ENCODE measurements at places on chromosomes 5 and 9. TPM values are rescaled to one million over a fixed set of nuclear protein-coding genes. Genes with fewer than 3 reads are reported as not detected.

Gene LHFPL2
- total RNA-seq = 17.9 TPM

Gene ZNF366
- not detected for total RNA-seq

Gene UGT3A2
- 0.86 TPM for total RNA-seq

Gene PCDHB14
- total RNA-seq = 3.7 TPM

Gene MPDZ
- 20.3 TPM for total RNA-seq

Gene IQGAP2
- total RNA-seq = 24.7 TPM

Gene TMOD1
- total RNA-seq = 10.5 TPM

Gene CYSRT1
- 1.5 TPM for total RNA-seq

Gene HBEGF
- 4.7 TPM for total RNA-seq

DNA sequence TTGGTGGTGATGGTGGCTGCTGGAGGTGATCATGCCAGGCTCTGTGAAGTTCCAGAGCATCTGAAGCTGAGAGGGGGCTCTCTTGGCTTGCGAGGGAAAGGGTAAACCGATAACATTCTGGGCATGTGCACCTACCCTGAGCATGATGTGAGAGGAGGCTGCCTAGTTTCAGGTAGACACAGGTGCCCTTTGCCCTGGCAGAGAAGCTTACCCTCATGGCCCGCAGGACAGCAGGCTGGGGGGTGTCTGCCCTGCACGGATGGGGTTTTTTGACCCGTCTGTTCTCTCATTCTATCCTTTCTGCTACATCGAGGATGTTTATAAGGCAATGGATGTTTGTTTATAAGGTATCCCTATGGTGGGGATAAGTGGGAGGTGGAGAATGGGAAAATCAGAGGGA, 132.9 kb downstream of the WDR41 start:
- no peak for DNase-seq

DNA sequence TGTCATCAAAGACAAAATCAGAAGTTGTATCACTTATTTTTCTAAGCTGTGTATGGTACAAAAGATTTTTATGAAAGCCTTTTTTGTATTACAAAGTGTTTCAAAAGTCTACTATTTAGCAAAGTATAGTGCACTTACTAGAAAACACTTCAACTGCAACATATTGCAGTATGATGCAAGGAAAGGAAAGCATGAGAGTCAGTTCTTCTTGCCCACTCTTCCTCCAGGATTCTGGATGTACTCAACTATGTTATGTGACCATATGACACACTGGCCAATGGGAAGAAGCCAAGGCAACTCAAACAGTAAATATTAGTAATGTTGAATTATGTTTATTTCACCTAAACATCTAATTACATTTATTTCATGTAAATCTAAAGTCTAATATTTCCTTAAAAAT, 49.5 kb upstream of the TYRP1 start:
- DNase-seq = no peak

DNA sequence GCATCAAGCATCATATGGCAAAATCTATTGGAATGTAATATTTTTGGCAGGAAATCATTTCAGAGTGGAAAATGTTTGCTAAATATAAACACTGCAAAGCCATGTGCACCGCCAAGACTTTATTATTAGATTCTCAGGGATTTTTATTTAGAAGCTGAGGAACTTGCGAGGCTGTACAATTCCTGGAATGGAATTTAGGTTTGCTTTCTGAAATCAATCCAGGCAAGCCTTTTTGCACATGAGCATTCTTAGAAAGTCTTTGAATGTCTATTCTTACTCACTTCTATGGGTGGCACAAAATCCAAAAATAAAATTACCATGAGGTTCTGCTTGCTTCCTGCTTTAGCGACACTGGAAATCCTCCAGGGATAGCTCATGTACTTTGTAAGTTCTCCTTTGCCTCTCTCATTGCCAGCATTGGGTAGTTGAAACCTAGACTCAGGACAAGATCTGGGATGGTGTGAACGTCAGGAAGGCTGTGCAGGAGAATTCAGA, 71.5 kb upstream of the PALM2AKAP2 start:
- no peak for DNase-seq

GRCh38 chr5:150079909-150080461, 6.4 kb downstream of the CSF1R start:
- peak; percentile 62 for DNase-seq

- DNase-seq = no peak
These were observed 107.0 kb downstream of the TRIO start for GRCh38 chr5:14250084-14250695.

DNA sequence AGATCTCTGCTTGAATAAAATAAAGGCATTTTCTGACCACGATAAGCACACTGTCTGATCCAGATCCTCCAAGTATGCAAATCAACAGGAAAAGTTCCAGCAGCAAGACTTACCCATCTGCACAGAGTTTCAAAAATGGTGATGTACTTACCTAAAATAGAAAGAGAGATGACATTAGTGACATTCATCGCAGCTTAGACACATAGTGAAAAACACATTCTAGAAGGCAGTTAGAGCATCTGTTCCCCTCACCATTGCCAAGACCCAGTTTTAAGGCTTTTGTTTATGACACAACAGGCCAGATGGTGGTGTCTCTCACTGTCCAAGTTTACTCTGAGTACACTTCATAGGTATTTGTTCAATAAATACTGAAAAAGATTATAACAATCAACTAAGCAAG, 207.7 kb downstream of the PDE4D start:
- no peak for DNase-seq

GRCh38 chr5:167688341-167689130, 602.9 kb upstream of the WWC1 start:
- no peak for DNase-seq

DNA sequence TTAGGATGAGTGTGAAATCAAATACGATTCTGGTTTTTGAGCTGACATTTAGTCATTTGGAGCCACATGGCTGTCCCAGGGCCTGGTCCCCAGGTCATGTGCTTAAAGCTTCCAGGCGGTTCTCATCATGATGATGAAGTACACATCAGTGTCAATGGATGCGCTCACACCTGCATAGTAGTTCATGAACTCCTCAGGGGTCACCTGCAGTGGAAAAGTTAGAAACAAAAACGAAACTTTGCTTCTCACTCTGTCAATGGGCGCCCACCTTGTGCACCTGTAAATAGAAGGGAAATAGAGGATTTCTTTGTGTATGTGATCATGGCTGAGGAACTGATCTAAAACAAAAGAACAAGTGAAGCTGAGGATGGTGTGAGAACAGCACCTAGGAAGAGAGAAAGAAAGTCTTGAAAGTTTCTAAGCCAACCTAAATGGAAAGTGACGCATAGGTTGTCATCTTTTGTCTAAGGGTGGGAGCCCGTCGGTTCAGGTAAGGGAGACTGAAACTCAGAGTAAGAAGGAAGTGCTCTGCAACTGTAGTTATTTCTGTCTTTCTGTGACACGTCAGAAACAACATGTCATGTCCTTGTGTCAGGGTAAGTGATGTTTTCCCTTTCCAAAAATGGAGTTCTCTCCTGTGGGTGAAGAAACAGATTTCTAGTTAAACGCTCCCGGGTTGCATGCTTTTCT, 33.8 kb downstream of the CAPSL start:
- DNase-seq = no peak

GRCh38 chr9:113524468-113524867, 60.9 kb downstream of the RGS3 start:
- no peak for DNase-seq

DNA sequence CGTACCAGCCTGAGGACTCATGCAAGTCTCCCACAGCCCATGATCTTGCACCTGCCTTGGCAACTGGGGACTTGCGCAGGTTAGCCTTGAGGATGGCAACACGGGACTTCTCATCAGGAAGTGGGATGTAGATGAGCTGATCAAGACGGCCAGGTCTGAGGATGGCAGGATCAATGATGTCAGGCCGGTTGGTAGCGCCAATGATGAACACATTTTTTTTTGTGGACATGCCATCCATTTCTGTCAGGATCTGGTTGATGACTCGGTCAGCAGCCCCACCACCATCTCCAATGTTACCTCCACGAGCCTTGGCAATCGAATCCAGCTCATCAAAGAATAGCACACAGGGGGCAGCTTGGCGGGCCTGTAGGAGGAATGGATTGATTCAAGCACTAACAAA, 13.0 kb downstream of the VCP start:
- DNase-seq = no peak

GRCh38 chr5:8923526-8923925, 622.3 kb downstream of the SEMA5A start:
- no peak for DNase-seq

- DNase-seq = no peak
These were observed 116.3 kb downstream of the FEM1C start for GRCh38 chr5:115428248-115428647.

- DNase-seq = peak; percentile 36
These were observed 23.3 kb downstream of the OR2V1 start for GRCh38 chr5:181107699-181108098.

GRCh38 chr9:12833701-12834100, 58.9 kb downstream of the LURAP1L start:
- no peak for DNase-seq

DNA sequence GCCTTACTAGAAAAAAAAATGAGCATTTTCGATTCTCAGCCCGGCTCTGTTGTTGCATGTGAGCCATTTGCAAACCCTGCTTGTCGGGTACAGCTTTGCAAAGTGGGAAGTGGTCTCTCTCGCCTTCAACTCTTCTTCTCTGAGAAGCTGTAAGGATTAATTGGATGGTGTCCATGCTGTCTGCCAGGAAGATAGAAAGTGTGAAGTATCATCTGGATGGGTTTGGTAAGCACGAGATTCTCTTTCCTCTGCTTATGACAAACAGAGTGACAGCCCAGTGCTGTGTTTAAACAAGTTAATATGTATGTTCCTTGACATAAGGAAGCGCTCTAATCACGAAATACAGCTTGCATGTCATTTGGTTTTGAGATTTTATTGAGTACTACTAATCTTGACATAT, 109.1 kb upstream of the SPATA31D4 start:
- DNase-seq = no peak

DNA sequence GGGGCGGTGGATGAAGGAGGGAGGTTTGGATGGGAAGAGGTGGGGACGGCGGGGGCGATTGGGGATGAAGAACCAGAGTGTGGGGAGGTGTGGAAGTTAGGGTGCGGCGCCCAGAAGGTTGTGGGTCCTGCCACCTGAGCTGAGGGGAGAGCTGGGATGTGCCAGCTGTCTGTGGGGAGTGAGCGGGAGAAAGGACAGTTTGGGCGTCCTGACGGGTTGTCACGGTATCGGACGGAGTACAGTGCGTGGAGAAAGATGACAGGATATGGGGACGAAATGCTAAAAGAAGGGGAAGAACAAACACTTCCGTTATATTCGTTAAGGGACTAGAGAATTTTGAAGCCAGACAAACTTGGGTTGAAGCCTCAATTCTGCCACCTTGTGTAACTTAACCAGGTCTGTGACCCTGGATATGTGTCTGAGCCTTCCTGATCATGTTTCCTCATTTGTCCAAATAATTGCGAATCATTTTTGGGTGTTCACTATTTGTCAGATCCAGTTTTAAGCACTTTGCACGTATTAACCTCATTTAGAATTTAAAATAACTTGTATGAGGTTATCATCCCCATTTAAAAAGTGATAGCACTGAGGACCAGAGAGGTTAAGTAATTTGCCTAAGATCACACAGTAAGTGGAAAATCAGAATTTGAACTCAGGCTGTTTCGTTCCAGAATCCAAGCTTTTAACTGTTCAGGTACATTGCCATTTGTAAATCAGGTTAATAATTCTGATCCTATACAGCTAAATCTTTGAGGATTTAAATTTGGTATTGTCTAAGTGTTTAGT, 689 bp downstream of the CNTRL start:
- DNase-seq = no peak

DNA sequence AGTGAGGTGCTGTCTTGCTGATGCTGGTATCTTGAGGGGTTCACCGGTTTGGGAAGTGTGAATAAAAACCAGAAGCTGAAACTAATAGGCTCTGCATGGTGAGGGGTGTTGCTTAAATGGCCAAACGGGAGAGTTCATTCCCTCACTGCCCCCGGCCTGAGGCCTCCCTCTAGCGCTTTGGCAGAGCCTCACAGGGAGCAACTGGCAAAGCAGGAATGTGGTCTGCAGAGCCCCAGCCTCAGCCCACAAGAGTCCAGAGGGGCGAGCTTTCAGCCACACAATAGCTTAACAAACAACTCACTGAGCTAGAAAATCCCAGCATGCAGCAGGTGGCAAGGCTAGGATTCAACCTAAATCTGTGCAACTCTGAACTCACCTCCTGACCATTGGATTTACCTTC, 234.8 kb downstream of the MED10 start:
- DNase-seq = no peak

DNA sequence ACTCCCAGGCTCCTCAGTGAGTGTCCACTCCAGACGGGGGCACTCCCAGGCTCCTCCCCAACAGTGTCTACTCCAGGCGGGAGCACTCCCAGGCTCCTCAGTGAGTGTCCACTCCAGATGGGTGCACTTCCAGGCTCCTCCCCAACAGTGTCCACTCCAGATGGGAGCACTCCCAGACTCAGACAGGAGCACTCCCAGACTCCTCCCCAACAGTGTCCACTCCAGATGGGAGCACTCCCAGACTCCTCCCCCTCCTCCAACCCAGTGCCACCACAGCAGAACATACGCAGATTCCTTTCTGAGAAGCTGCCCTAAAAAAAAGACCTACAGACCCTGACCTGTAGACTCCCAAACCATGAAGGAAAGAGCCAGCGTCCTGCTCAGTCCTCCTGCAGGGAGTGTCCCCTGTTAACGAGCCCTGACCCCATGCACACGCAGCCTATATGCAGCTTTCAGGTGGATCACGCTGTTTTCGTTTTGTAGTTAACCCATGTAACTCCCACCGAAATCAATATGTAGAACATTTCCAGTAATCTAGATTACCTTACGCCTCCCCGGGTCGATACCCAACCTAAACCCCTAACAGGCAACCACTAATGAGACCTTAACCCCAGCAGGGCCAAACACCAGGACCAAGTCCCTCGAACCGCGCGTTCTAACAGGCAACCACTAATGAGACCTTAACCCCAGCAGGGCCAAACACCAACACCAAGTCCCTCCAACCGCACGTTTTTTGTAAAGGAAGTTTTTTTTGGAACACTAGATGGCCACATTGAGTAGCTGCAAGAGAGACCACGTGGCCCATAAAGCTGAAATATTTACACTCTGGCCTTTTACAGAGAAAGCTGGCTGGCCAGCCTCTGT, 15.7 kb downstream of the PNPLA7 start:
- DNase-seq = no peak

DNA sequence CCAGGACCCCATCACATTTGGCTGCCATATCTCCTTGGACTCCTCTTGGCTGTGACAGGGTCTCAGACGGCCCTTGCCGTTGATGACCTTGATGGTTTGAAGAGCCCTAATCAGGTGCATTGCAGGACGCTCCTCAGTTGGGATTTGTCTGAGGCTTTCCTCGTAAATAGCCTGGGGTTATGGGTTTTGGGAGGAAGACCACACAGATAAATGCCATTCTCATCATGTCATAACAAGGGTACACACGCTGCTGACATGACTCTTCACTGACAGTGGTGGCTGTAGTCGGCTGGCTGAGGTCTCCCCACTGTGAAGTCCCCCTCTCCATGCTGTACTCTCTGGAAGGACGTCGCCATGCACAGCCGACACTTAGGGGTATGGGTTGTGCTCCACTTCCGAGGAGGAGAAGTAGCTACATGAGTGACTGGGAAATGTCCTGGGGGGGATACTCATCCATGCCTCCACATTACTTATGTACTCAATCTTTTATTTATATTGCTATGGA, 42.9 kb upstream of the SPTLC1 start:
- DNase-seq = no peak

GRCh38 chr9:114004221-114004716, 73.8 kb downstream of the AMBP start:
- peak; percentile 58 for DNase-seq

All from type B pancreatic cell (in vitro differentiated cells).